Activated CD4-positive, alpha-beta T cell treated with anti-CD3 and anti-CD28 coated beads, Interleukin-2, amount 10 ng/mL, durations not matched to agents 7 days and 5 days (primary cell): ENCODE measurements at places on chromosomes 12 and 14.

- DNase-seq, result no peak
Measured at GRCh38 chr12:113154351-113154973, 4.9 kb downstream of the CFAP73 start.

- no peak for DNase-seq
Measured at GRCh38 chr12:52659395-52659794, 7.4 kb upstream of the KRT2 start.

DNA sequence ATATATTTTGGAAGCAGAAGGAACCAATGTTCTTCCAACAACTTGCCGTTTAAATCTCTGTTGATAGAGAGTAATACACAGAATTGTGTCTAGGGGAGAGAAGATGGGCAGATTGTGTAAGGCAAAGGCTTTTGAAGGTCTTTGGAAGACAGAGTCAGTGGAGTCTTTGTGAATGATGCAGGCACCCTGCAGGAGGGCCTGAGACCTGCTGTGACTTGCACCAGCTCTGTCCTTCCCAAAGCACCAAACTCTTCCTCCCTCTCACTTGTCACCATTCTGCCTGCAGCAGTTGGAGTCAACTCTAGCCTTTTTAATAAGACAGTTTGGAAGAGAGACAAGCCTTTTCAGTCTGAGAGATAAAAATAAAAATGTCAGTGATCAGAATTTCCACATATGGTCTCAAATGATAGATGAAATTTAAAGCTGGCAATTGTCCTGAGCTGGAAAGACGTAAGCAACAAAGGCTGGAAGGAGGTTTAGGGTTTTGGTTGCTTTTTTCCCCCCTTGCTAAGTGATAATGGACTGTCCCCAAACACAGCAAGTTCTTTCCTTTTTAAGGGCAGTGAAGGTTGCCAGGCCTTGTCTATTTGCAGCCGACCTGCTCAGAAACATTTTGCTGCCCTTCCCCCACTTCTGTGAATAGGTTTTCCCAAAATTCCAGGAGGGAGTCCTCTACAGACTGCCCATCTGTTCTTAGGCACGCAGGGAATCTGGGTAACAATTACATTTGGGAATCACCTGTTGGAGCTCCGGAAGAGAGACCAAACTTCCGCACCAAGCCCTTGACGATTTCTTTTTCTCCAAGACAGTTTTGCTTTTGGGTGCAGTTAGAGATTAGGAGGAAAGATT, 103.0 kb upstream of the NTF3 start:
- no peak for DNase-seq

DNA sequence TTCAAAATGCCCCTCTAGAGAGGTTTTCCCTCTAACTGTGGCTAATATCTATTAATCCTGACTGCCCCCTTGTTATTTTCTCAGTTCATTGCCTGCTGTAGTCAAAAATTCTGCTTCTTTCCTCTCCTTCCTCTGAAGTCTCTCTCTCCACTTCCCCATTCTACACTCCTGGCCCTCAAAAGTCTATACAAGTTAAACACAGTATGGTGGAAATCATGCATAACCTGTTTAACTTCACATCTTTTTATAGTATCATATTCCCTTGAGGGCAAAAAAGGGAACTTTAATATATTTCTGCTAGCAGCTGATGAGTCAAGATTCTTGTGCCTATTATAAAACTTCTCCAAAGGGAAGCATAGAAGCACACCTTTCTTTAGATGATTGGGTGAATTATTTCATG, 16.7 kb downstream of the GRIP1 start:
- DNase-seq, result no peak

DNA sequence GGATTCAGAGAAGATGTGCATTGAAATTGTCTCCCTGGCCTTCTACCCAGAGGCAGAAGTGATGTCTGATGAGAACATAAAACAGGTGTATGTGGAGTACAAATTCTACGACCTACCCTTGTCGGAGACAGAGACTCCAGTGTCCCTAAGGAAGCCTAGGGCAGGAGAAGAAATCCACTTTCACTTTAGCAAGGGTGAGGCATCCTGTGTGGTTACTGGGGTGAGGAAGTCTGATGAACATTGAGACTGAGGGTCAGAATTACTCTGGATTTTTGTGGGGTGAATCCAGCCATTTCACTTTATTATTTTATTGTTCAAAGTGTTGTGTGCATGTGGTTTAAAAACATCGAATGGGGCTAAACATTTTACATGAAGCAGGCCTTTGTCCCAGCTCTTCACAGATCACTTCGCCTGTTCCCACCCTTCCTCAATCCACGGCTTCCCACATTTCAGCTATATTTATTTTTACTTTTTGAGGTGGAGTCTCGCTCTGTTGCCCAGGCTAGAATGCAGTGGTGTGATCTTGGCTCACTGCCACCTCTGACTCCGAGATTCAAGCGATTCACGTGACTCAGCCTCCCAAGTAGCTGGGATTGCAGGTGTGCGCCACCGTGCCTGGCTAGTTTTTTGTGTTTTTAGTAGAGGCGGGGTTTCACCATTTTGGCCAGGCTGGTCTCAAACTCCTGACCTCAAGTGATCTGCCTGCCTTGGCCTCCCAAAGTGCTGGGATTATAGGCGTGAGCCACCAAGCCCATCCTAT, 40.6 kb downstream of the SUPT16H start:
- no peak for DNase-seq

DNA sequence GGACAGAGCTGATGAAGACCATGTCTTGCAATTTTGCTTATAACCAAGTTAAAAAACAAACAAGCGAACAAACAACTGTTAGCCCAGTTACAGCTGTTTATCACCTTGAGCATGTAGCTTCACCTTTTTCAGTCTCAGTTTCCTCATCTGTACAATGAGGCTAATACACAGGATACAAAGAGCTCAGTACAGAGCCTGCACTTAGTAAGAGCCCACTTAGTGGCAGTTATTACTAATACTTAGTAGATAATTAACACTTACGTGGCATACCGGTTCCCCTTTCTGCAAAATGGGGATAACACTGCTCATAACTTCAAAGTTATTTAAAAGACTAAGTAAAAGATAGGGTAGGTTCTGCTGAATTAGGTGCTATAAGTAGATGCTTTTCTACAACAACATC, 228.0 kb downstream of the MON2 start:
- DNase-seq, result no peak

DNA sequence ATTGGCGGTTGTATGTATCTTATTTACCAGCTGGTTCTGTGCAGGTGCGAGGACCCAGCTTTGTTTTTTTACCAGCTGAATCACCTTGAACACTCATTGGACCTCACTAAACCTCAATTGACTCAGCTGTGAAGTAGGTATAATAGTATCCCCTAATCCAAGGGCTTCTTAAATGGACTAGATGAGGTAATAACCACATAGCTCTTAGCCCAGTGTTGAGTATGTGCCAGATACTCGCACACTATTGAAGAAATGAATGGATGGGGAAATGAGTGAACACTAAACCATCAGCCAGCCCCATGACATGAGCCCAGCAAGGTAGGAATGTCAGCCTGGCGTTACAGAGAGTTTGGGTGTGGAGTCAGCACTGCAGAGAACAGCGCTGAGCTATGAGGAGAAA, 79.7 kb downstream of the RIMBP2 start:
- no peak for DNase-seq
